ENCODE measurements at places on chromosomes 3 and 15. TPM values are rescaled to one million over a fixed set of nuclear protein-coding genes. Genes with fewer than 3 reads are reported as not detected.

DNA sequence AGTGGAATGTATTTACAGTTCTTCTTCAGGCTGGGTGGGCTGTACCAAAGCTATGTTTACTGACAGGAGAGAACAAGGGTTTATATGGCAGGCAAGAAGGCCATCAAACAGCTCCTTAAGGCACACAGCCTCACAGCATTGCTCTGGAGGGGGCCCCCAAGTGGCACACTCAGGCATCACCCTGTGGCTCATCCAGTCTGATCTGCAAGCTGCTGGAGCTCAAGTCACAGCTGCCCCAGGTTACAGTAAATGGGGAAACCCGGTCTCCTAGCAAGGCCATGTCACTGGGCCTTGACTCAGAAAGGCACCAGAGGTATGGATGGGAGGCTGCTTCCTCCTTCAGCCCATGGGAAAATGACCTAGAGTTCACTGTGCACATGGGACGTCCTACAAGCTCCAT lies 67.5 kb downstream of the TFG start:
- no peak for DNase-seq

Gene RLBP1
- not detected for total RNA-seq

GRCh38 chr3:129613367-129613740 lies 6.9 kb upstream of the PLXND1 start:
- DNase-seq: no peak

DNA sequence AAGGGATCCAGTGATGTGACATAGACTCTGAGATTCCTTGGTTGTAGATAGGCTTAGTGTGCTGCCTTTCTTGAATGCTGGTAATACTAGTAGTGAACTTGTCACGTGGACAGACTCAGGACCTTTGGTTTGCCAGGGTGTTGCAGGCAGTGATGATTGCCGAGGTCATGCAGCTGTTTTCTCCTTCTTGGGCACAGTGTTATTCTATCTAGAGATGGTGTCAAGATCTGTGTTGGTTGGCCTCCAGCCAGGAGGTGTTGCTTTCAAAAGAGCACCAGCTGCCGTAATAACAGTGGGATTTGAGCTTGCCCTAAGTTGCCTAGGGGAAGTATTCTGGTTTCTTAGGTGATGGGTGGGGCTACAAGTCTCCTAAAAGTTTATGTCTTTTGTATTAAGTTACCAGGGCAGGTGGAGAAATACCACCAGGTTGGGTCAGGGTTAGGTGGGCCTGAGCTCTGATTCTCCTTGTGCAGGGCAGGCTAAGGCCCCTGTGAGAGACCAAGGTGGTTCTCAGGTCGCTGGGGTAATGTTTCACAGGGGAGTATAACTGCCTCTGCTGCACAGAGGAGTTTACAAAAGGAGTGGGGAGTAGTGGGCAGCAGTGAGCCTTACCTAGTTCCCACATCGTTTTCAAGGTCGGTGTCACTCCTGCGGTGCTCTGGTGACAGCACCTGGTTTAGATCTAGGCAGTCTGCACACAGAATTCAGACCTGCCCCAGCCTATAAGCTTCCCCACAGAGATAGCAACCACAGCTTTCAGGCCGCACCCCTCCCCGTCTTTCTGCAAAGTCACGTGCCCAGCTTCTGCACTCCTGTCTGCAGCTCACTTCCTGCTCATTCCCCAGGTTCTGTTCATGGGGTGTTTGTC lies 350.3 kb downstream of the DOCK3 start:
- DNase-seq: no peak

- no peak for DNase-seq
Measured at GRCh38 chr3:10289077-10289476, 3.7 kb downstream of the GHRL start.

Gene SMCO1
- not detected for total RNA-seq

DNA sequence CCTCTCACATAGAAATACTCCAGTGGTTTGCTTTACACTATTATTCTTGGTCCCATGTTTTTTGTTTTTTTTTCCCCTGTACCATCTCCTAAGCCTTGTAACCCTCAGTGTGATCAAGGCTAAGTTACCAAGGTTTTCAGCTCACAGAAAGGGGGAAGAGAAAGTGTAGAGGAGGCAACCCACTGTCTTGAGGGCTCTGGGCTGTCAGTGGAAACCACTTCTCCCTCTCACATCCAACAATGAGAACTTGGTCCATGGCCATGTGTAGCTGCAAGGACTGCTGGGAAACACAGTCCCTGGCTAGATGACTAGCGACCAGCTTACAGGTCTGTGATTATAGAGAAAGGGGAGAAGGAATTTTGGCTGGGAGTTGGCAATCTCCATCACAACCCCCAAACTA lies 30.3 kb downstream of the GPD1L start:
- no peak for DNase-seq
